Activated CD8-positive, alpha-beta T cell treated with anti-CD3 and anti-CD28 coated beads for 36 hours (primary cell): ENCODE measurements at places on chromosomes 13 and 19. TPM values are rescaled to one million over a fixed set of nuclear protein-coding genes. Genes with fewer than 3 reads are reported as not detected.
A peak's percentile ranks its signal among the peaks of the same experiment; 100 is the strongest.

GRCh38 chr13:42494157-42494556, 79.8 kb upstream of the TNFSF11 start:
- no peak overlapping the region for H3K27ac ChIP-seq
- H3K36me3 ChIP-seq = no peaks in the 10 kb centered on the region
- no peaks in the 10 kb centered on the region for H3K27me3 ChIP-seq
- DNase-seq = no peak

DNA sequence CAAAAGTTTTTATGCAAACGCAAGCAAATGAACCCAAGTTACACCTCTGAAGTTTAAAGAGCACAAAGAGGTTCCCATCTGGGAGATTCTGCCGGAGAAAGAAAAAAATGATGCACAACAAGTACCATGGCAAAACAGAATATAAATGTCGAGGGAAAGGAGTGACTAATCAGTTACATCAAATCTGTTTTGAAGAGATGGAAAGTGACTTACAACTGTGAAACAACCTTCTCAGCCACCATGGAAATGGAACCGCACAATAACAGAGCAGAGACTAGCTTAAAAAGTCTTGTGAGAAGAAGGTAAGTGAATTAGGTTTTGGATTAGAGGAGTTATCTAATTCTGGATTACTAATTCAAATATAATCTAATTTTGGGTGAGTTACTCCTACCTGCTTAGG, 2.4 kb downstream of the HSPH1 start:
- peaks cover 49% of the 10 kb centered on the region for H3K36me3 ChIP-seq
- H3K27me3 ChIP-seq = no peaks in the 10 kb centered on the region
- peaks cover 52% of the 10 kb centered on the region for H3K4me1 ChIP-seq
- peak; percentile 13 for DNase-seq

DNA sequence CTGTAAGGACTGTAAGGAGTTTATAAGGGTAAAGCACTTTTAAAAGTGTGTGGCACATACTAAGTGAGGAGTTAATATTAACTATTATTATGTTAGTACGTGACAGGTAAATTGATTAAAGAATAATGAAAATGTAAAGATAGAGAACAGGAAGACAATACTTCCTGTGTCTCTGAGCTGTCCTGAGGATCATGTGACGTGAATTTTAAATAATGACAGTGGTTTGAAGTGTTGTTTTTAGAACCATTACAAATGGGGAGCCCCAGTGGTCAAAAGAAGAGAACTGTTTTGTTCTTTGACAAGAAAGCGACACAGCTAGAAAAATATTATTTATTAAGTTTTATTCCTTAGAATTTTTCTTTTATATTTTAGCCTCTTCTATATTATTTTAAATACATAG, 241.2 kb upstream of the STARD13 start:
- H3K27ac ChIP-seq = no peak overlapping the region
- peaks cover 6% of the 10 kb centered on the region for H3K4me1 ChIP-seq
- no peak overlapping the region for H3K4me3 ChIP-seq
- no peak for DNase-seq

- DNase-seq = no peak
- H3K27ac ChIP-seq = no peak overlapping the region
- H3K4me3 ChIP-seq = no peak overlapping the region
- no peaks in the 10 kb centered on the region for H3K36me3 ChIP-seq
Observed at GRCh38 chr13:97932036-97932435, 21.4 kb upstream of the IPO5 start.

DNA sequence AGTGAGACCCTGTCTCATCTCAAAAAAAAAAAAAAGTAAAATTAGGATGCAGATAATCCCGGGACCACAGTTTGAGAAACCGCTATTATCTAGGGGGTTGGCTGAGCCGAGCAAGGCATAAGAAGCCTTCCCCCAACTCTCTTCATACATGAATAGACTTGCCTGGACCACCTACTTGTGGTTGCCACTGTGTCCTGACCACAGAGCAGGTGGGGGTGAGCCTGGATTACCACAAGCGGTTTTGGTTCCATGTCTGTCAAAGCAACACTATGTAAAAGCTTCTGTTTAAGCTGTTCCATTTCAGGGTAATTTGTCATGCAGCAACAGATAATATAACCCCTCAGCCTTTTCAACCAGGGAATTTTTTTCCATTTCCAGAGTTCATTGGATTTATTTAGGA, 3.3 kb upstream of the NAPA start:
- peak overlapping the region; percentile 70 for H3K27ac ChIP-seq
- peaks cover 7% of the 10 kb centered on the region for H3K27me3 ChIP-seq
- peaks cover 62% of the 10 kb centered on the region for H3K4me1 ChIP-seq
- peak; percentile 91 for DNase-seq

GRCh38 chr19:3433805-3434540, 46.4 kb downstream of the SMIM24 start:
- no peak for DNase-seq
- peak overlapping the region; percentile 98 for H3K27ac ChIP-seq
- H3K27me3 ChIP-seq = no peaks in the 10 kb centered on the region
- peak overlapping the region; percentile 86 for H3K4me3 ChIP-seq
- peaks cover 22% of the 10 kb centered on the region for H3K36me3 ChIP-seq

GRCh38 chr19:29971002-29971401, 29.0 kb downstream of the URI1 start:
- H3K36me3 ChIP-seq = peaks cover 11% of the 10 kb centered on the region
- H3K4me3 ChIP-seq = no peak overlapping the region
- no peak overlapping the region for H3K27ac ChIP-seq
- no peak for DNase-seq

- no peak for DNase-seq
- no peak overlapping the region for H3K4me3 ChIP-seq
- no peaks in the 10 kb centered on the region for H3K4me1 ChIP-seq
- H3K27ac ChIP-seq = no peak overlapping the region
- peaks cover 18% of the 10 kb centered on the region for H3K27me3 ChIP-seq
Observed at GRCh38 chr19:45323671-45324081, 1.0 kb upstream of the CKM start.

DNA sequence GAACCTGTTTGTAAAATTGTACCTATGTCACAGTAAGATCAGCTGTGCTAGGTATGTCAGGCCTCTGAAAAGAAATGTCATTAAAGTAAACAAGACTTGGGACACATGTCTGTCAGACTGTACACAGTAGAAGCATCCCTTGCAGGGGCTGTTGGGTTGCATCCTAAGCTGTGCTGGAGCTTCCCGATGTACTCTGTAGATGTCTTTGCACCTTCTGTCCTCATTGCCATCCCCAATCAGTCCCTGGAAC, 48.7 kb upstream of the GPR183 start:
- H3K4me1 ChIP-seq = peaks cover 97% of the 10 kb centered on the region
- H3K4me3 ChIP-seq = peak overlapping the region; percentile 56
- DNase-seq = no peak
- H3K27ac ChIP-seq = peak overlapping the region; percentile 93
- H3K36me3 ChIP-seq = peaks cover 87% of the 10 kb centered on the region
- no peaks in the 10 kb centered on the region for H3K27me3 ChIP-seq

DNA sequence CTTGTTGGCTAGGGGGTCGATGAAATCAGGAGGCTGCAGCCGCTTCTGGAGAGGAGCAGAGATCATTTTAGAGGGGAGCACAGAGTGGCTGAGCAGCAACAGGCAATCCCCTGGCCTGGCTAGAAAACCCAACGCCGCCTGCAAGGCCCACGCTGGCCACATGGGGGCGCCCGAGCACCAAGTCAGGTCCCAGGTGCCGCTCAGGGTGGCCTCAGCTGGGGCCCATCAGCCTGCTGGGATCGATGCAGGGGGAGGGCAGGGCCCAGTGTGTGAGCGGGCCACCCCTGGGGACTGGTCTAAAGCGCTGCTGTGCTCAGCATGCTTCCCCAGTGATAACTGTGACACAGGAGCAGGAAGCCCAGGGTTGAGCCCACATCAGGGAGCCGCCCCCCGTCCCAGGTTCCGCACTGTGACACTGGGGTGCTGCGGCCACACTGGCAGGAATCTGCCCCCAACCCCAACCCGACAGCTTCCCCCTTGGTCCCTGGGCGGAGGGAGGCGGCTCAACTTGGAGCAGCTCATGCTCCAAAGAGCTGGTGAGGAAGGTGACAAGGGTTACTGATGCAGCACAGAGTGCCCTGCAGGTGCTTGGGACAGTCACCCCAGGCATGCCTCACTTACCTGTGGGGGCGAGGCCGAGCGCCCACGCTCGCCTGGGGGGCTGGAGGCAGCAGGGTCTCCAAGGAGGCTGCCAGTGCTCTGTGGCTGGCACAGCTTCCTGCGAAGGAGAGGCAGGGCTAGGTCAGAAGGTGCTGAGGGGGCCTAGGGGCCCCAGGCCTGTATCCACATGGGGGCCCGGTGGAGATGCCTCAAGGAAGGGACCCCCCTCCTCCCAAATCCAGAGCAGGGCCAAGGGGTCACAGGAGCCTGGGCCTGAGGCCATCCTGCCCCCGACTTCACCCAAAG, 13.3 kb upstream of the ISYNA1 start:
- DNase-seq = peak; percentile 94
- H3K27ac ChIP-seq = no peak overlapping the region
- no peak overlapping the region for H3K4me3 ChIP-seq

DNA sequence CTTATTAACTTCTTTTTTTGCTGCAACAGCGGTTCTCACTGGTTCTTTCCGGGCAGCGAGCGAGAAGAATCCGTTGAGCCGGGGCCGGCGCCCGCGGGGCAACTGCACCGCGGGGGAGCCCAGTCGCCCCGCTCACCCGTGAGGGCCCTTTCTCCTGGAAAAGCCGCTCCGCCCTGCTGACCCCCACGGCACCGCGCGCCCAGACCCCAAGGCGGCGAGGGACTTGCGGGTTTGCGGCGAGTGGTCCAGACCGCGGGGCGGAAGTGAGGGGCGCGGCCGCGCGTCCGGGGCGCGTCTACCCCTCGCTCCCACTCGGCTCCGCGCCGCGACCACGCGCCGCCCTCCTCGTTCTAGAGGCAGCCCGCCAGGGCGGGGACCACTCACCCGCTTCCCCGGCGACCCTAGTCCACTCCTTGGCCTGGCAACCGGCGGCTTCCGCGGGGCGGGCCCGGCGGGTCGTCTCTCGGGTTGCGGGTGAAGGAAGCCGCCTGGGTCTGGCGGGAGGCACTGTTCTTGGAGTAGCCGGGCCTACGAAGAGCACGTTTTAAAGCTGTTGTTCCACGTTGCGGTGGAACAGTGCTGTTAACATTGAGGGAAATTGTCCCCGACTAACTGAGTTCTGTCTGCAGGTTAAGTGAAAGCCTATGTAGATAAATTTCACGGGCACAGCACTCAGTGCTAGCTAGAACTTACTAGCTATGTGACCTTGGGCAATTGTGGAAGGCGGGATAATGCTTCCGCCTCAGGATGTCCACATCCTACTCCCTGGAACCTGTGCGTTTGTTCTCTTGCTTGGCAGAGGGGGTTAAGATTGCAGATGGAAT, at the start of gene NEK3:
NEK3 (minus strand) TSS at position 439 of the 824 bp plus-strand sequence. CDS start 3,406 bp downstream, outside the sequence.
- peak within 1 kb of the TSS; percentile 75 for H3K4me3 ChIP-seq
- H3K36me3 ChIP-seq = no peaks in the 10 kb centered on the region
- H3K4me1 ChIP-seq = peaks cover 28% of the 10 kb centered on the region
- H3K27ac ChIP-seq = peak within 1 kb of the TSS; percentile 68
- H3K27me3 ChIP-seq = peaks cover 8% of the 10 kb centered on the region

DNA sequence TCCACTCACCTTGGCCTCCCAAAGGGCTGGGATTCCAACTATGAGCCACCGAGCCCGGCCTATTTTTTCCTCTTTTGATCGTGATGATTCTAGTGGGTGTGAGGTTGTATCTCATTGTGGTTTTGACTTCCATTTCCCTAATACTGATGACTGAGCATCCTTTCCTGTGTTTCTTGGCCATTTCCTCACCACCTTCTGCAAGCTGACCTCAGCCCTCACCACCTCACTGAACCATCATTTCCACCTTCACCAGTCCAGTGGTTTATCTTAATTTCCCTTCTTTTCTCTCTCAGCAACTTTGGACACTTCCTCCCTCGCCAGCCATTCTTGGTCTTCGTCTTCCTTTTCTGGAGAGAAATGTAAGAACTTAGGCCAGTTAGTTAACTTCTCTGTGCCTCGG, 13.0 kb upstream of the BICRA start:
- no peaks in the 10 kb centered on the region for H3K27me3 ChIP-seq
- H3K27ac ChIP-seq = peak overlapping the region; percentile 46
- no peaks in the 10 kb centered on the region for H3K36me3 ChIP-seq
- H3K4me3 ChIP-seq = no peak overlapping the region

DNA sequence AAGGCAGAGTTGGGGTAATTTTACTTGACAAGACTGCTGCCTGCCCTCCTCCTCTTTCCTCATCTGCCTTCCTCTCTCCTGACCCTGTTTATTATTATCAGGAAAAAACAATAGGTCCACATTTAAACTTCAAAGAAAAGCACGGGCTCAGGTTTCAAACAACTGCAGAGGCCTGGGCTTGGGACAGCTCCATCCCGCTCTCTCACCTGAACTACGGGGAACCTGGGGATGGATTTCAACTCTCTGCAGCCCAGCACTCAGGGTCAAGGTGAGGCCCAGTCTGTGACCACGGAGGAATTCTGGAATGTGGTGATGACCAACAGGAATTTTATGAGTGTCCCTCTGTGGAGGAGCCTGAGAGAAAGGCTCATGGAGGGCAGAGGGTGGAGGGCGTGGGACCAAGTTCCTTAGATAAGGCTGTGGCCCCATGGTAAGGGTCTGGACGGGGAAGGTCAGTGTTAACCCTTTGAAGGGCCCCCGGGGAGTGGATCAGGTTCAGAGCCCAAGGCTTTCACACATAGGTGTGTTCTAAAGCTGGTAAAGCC, 220.8 kb upstream of the MAB21L1 start:
- H3K4me1 ChIP-seq = no peaks in the 10 kb centered on the region
- no peak overlapping the region for H3K4me3 ChIP-seq
- DNase-seq = no peak
- H3K36me3 ChIP-seq = no peaks in the 10 kb centered on the region
- H3K27me3 ChIP-seq = peaks cover 4% of the 10 kb centered on the region

DNA sequence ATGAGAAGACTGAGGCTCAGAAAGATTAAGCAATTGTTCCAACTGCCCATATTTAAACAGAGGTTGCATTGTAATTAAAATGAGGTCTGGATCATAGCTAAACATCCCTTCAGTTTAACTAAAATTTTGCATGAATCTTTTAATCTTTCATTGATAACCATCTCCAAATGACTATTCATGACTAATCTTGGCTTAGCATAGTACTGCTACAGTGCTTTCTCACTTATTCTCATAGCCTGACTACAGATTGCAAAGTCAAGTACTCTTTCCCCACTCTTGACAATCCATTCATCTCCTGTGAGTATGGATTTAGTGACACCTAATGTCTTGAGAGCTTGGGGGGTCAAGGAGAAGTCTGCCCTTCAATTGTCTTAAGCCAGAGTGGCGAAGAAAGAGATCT, 258.4 kb downstream of the RFC3 start:
- H3K36me3 ChIP-seq = no peaks in the 10 kb centered on the region
- H3K27me3 ChIP-seq = no peaks in the 10 kb centered on the region
- no peak overlapping the region for H3K27ac ChIP-seq
- H3K4me3 ChIP-seq = no peak overlapping the region
- no peaks in the 10 kb centered on the region for H3K4me1 ChIP-seq

- H3K4me3 ChIP-seq = no peak overlapping the region
- no peaks in the 10 kb centered on the region for H3K4me1 ChIP-seq
- H3K27ac ChIP-seq = no peak overlapping the region
- H3K36me3 ChIP-seq = no peaks in the 10 kb centered on the region
Observed at GRCh38 chr13:90070837-90071525, 1276.5 kb upstream of the MIR17HG start.

ZNF85 gene
- total RNA-seq = 17.6 TPM

PLPP2 gene
- total RNA-seq = not detected

PSG3 gene
- not detected for total RNA-seq

ZNF541 gene
- 0.29 TPM for total RNA-seq

RAB3D gene
- 7.0 TPM for total RNA-seq
